Nucleus accumbens (tissue), 56 donors: ENCODE measurements at places on chromosomes 2 and 18.

- no peak for DNase-seq
Measured at GRCh38 chr2:222272446-222273015, 26.3 kb downstream of the PAX3 start.

- DNase-seq: no peak
Measured at GRCh38 chr2:42905341-42906110, 113.1 kb upstream of the HAAO start.

DNA sequence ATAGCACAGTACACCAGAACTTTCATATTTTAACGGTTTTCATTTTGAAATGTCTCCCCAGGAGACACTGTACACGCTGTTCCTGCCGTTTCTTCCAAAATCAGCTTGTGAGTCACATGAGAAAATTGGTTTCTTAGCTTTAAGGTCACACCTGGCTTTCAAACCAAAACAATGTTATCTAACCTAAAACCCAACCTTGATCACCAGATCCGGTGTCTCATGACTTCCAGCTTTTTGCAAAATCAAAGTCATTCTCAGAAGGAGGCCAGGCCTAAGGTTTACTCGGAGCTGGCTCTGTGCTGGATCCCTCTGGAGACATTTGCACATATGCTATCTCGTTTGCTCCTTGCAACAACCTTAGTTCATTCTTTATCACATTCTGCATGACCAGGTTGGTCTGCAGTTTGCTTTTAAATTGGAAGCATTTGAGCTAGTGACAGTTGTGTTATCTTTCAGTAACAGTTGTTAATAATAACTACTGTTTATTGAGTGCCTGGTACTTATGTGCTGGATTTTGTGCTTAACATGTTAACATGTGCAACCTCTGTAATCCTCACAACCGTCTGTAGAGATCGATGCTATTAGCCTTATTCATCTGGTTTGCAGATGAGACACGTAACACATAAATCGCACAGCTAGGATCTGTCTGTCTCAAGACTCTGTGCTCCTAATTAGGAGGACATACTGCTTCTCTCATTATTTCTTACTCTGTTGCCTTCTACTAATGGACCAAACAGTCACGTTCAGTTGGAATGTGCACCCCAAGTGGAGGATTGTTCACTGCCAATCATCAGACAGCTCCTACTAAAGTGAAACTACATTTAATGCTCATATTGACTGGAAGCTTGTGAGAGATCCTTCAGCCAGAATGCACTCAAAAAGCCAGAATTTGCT, 105.5 kb downstream of the RNF144A start:
- DNase-seq: peak; percentile 34

- DNase-seq: no peak
Measured at GRCh38 chr2:215772003-215772402, 241.3 kb downstream of the MREG start.

GRCh38 chr2:242046206-242046826, 176.8 kb downstream of the RTP5 start:
- DNase-seq: no peak

GRCh38 chr2:178229927-178230326, 35.6 kb downstream of the OSBPL6 start:
- no peak for DNase-seq

DNA sequence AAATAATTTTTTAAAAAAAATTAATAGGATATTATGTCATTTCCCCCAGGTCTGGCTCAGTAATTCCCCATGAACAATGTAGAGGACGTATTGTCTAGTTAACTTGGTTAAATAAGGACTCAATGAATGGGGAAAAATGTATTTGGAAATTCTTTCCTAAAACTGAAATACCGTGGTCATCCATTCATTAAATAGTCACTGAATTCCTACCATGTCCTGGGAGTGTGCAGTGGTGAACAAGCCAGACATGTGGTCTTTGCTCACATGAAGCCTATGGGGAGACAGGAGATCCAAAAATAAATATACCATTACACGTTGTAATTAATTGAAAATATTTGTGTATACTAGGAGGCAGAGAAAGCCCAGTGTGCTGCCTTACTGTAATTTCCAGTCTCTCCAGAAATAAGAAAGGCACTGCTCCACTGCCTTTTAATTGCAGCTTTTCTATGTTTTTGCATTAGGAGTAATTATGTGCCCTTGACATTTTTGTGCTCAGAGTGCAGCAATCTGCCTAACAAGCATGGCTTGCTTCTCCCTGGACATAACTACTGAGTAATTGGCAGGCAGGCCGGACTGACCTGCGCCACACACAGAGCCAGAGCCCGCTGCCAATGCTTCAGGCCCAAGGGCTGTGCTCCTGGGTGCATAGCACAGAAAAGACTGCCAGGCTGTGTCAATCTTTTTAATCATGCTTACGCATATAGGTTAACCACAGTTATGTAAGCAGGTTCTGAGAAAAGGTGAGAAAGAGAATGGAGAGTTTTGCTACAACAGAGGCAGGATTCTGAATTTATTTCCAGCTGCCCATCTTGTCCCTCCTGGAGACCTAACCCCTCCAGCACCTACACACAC, 22.2 kb upstream of the TTC39C start:
- DNase-seq: no peak

DNA sequence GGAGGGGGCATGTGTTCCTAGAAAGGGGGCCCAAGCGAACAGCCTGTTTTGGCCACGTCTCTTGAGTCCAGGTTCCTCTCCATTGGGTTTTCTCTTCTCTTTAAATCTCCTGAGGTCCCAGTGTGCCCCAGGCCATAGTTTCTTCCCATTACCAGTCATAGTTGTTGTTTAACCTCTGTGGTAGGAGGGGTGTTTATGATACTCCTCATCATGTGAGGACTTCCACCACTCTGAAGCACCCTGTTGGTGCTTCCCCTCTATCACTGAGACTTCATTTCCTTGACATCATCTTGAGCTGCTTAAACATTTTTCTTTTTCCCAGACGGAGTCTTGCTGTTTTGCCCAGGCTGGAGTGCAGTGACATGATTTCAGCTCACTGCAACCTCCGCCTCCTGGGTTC, 45.9 kb downstream of the WIPF1 start:
- no peak for DNase-seq

DNA sequence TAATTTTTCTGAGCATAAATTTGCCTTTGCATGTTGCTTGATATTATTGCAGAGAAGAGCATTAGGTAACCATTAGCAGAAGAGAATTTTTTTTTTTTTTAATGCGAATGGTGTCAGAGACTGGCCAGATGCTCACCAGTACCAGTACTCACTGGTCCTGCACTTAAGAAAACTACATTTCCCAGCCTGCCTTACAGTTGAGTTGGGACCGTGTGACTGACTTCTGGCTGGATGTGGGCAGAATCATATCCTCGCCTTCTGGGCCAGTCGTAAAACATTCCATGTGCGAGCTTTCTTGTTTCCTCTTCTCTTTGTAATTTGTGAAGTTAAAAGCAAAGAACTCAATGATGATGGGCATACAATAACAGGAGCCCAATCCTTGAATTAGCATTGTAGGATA, 132.4 kb downstream of the LRRC30 start:
- DNase-seq: no peak

DNA sequence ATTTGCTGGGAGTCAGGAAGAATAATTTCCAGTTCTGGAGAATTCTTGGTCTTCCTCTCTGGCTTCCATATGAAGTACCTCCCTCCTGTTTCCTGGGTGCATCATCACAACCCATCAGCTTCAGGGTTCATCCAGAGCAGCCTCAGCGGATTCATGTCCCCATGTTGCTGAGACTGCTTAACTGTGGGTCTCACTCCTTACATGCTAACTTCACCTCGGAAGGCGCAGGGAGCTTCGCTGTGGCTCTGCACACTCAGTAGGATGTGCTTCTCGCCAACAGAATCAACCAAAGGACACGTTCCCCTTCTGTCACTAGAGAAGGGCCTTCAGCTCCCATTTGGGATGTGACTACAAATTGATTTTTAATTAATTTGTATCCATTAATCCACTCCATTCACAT, 24.2 kb downstream of the FBLN7 start:
- DNase-seq: no peak

GRCh38 chr2:113091231-113091896, 23.6 kb downstream of the IL1F10 start:
- no peak for DNase-seq

GRCh38 chr2:10507106-10507505, 59.0 kb upstream of the ODC1 start:
- no peak for DNase-seq

DNA sequence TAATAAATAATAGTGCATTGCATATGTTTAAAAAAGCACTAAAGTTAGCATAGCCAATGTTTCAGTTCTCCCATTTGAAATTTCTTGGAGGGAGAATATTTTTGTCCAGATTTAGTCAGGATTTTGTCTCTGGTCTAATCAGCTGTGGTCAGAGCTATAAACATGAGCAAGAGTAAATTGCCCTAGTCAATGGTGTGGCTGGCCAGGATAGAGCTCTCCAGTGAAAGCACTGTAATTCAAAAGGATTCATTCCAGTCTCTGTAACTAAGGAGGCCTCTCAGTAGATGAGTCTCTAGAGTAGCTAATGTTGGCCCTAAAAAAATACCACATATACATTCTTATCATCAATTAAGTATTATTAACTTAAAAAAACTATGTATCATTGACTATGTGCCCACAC, 241.6 kb downstream of the CDCA7 start:
- no peak for DNase-seq

GRCh38 chr2:142897807-142898206, 20.3 kb downstream of the KYNU start:
- no peak for DNase-seq

DNA sequence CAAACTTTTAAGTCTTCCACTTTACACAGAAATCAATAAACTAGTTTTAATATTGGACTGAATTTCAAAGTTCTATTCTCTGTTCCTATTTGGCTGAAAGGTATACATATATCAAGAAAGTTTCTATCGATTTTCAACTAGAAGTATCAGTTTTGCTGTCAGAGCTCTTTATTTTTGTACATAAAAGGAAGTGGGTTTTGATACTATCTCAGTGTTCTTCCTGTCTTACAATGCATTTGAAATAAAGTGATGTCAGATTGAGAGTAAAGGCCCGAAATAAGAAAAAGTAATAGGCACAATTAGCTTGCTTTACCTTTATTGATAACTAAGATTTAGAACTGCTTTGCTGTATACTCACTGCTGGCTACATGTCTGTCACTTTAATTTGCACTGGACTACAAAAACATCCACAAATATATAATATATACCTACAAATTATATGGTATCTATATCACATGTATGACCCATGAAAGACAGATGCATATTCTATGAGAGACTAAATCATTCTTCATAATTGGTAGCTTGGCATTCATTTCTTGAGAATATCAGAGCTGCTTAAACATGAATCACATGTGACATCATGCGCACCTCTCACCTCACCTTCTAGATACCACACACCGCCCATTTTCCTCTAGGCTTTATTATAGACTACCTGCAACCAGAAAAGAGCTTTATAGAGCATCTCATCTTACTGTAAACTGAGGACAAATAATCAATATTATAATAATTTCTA, 83.6 kb downstream of the ASXL2 start:
- no peak for DNase-seq

GRCh38 chr2:190767821-190768220, 112.8 kb upstream of the GLS start:
- no peak for DNase-seq

DNA sequence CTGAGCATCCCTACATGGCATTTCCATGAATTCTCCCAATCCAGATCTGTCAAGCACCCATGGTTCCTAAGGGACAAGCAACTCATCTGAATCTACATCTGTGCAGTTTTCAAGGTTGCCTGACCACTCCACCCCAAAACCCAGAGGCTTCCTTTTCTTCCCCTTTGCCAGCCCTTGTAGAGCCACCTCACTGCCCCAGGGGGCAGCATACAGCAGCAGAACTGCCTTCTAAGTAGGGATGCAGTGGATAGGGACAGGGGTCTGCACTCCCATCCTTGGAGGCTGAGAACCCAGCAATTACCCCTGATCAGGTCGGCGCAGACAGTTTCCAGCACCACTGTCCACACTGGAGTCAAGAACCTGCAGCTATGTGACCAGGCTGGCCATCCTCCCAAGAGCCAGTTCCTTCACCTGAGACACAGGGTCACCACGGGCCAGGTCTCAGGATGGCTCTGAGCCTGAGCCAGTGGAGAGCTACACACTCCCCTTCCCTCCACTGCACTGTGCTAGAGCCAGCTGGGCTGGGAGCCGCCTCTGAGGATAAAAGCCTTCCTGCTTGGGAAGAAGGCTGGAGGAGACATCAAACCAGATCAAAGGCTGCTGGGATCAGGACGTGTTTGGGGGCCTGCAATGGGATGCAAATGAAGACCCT, 283.1 kb downstream of the CELF4 start:
- DNase-seq: no peak

DNA sequence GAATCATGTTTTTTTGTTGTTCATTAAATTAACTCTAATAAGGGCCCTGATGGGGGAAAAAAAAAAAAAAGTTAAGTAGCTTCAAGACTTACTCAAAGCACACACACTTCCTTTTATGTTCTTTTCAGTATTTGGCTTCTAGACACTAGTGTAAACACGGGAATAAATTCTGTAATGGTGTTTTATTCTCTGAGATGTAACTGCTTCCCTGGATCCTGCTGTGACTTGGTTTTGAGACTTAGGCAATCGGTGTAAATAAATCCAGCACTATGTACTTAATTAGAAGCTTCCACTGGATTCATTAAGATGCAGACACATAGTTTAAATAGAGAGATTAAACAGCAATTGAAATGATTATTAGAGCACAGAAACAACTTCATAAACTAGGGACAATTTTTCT, 26.1 kb upstream of the AP1S3 start:
- DNase-seq: no peak

DNA sequence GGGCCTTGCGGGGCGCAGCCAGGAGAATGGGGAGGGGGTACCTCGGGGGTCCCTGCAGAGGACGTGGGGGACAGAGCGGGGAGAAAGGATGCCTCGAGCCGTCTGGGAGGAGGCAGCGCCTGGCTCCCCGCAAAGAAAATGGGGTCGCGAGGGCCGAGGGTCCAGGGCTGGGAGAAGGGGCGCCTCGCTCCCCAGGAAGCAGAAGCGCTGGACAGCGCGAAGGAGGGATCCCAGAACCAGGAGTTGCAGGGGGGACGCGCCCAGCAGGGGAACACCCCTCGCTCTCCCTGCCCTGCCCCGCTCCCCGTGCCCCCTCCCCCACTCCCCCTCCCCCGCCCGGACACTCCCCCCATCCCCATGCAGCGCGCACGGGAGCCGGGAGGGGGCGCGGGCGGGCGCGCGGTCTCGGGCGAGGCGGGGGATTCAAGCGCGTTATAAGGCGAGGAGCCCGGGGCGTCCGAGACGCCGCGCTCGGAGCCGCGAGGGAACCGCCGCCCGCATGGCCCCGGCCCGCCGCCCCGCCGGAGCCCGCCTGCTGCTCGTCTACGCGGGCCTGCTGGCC, at the start of gene ERFE:
ERFE (plus strand) TSS at position 462 of the 562 bp plus-strand sequence; CDS start at position 500, 38 bp downstream.
- no peak for DNase-seq
